KG1 (cell line): ENCODE measurements at places on chromosomes 2 and 18.

GRCh38 chr2:120314690-120315366 is 31.1 kb upstream of the INHBB start:
- DNase-seq, result peak; percentile 4

- DNase-seq, result no peak
Measured at GRCh38 chr18:24160086-24160485, 21.2 kb downstream of the CABYR start.

GRCh38 chr2:216904974-216905373 is 45.1 kb upstream of the TNP1 start:
- no peak for DNase-seq

- peak; percentile 51 for DNase-seq
Measured at GRCh38 chr18:48992791-48993555, 42.2 kb upstream of the SMAD7 start.

DNA sequence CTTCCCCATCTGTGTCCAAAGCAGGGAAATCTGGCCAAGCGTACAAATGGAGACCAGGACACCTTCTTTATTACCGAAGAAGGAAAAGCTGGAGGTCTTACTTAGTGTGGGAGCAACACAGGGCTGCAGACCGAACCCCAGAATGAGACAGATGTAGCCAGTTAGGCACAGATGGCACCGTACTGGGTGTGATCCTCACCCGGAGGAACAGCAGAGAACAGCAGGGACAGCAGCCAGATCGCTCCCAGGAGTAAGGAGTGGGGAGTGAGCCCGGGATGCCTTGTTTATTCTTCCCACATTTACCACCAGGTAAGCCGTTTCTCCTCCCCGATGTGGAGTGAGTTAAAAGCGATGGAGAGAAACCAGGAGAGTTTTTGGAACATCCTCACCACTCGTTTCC is 150.7 kb upstream of the SPRED2 start:
- DNase-seq, result no peak

- DNase-seq, result no peak
Measured at GRCh38 chr2:178142274-178143065, 30.2 kb downstream of the RBM45 start.

- DNase-seq, result no peak
Measured at GRCh38 chr2:54660752-54661151, 62.7 kb upstream of the EML6 start.

GRCh38 chr2:234395891-234396420 is 100.9 kb downstream of the ARL4C start:
- no peak for DNase-seq

DNA sequence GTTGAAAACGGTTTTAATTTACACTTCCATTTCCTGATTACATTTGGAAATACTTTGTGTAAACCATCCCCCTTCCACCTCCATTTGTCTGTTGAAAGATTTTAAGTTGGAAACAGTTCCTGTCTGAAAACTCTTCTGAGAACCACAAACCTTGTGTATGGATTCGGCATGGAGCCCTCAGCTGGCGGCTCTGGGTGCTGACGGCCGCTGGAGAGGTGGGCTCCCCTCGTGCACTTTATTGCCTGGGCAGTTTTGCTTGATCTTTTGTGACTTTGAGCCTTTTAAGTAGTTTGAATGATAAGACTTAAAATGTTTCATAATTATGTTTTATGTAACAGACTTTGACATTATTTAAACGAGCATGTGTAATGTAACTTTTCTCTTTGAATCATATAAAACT is 11.1 kb downstream of the KLF11 start:
- no peak for DNase-seq

DNA sequence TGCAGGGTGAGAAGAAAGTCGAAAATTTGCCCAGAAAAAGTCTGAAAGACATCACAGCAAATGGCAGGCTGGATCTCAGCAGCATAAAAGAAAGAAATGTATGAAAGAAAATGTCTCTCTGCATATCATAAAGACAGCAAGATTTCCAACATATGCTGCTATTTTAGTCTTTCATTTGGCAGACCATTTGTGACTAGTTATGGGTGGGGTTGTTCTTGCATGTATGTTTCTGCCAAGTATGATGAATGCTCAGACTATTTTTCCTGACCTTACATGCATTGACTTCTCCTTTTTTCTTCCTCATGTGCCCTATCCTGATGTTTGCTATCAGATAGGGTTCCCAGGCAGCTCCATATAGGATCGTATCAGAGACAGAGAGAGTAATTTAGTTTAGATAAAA is 58.5 kb upstream of the PARD3B start:
- DNase-seq, result no peak

DNA sequence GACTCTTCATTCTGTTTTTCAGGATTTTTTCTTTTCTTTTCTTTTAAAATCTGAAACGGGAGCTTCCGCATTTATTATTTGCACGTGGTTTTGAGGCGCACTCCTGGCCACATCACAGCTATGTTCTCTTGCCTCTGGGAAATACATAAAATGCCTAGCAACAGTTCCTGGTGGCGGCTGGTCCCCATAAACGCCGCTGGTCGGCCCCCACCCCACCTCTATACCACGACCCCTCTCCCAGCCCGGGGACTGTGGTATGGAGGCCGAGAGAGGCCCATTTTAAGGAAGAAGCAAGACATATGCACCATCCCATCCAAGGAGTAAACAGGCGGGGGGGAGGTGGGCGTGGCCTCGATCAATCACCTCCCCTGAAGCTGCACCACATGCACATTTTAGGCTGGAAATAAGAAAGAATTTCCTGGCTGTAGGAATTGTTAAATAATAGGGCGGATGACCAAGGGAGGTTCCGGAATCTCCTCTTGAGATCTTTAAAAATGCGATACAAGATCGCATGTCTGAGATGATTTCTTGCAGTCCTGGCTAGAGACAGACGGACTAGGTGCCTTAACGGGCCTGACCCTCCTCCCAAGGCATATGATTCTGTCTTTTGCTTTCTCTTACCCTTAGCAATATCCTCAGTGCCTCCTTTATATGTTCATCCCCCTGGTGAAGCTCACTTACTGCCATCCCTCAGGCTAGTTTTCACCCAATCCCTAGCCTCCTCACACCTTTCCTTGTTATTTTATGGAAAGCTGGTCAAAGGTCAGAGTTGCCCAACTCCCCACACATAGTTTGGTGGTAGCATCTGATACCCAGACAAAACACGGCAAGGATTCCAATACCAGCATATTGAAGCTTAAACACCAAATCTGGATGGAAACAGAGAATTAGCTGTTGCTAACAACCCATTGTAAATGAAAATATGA is 82.4 kb downstream of the BCL2 start:
- DNase-seq, result no peak

GRCh38 chr2:73214120-73215035 is at the start of gene SMYD5:
SMYD5 (plus strand) TSS chr2:73214245; CDS start chr2:73214267, 22 bp downstream.
- DNase-seq, result peak; percentile 87

- DNase-seq, result no peak
Measured at GRCh38 chr2:129929321-129930290, 49.9 kb upstream of the RAB6C start.

- no peak for DNase-seq
Measured at GRCh38 chr2:130335226-130335625, 7.5 kb upstream of the IMP4 start.

DNA sequence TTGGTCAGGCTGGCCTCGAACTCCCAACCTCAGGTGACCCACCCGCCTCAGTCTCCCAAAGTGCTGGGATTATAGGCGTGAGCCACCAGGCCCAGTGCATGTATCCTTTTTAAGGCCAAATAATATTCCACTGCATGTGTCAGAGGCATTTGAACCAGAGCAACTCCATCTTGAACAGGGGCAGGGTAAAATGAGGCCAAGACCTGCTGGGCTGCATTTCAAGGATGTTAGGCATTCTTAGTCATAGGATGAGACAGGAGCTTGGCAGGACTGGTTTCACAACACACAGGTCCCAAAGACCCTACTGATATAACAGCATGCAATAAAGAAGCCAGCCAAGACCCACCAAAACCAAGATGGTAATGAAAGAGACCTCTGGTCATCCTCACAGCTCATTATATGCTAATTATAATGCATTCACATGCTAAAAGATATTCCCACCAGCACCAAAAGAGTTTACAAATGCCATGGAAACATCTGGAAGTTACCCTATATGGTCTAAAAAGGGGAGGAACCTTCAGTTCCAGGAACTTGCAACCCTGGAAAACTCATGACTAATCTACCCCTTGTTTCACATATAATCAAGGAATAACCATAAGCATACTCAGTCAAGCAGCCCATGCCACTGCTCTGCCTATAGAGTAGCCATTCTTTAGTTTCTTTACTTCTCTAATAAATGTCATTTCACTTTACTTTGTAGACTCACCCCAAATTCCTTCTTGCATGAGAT is 204.6 kb downstream of the RAB3GAP1 start:
- no peak for DNase-seq

DNA sequence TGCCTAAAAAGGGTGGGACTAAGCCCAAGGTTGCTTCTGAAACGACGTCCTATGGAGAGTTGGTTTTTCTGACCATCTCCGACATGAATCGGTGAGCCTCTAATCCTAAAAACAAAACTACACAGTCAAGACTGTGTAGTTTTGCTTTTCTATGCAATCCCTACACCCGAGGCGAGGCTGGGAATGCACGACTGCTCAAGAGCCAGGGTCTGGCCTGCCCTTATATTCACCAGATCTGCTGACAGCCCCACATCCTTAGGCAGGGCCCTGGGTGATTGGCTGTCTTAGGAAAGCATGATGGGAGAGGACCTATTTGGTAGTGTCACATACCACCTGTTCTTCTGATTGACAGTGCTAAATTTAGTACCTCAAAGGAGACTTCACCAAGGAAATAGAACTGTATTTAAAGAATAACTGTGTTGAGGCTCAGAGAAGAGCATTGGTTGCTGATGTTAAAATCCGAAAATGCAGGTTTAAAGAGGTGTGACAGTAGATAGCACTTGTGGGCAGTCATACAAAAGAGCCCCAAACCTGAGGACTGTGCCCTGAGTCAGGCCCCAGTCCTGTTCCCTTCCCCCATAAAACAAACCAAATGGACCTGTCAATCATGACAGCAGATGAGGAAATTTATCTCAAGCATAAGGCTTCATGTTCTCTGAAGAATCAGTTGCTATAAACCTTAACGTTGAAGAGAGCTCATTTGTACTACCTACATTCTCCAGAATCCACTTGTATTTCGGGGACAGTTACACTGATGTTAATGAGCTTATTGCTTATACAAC is at the start of gene TTN:
TSS of gene TTN (minus strand) at position 197 of the 782 bp plus-strand sequence. CDS start 2,781 bp downstream, outside the sequence.
- DNase-seq, result no peak

GRCh38 chr2:157662401-157662800 is 33.7 kb upstream of the ACVR1C start:
- DNase-seq, result no peak

GRCh38 chr2:105718846-105719481 is 25.7 kb upstream of the NCK2 start:
- no peak for DNase-seq

DNA sequence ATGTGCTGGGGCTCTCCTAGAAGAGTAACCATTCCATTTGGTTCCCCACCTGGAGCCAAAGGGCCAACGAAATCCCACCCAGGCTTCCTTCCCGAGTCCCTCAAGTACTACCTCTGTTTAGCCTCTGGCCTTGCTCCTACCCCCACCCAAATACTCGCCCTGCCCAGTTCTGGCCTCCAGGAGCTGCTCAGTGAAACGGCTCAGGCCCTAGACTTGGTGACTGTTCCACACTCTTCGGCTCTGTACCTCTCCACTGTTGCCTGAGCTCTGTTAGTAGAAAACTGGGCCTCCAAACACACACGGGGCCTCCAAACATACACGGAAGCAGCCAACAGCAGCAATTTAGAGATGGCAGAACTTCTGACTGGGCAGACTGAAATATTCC is 4.2 kb downstream of the OTX1 start:
- DNase-seq, result no peak

GRCh38 chr2:240898108-240898730 is 2.3 kb upstream of the MAB21L4 start:
- no peak for DNase-seq

- no peak for DNase-seq
Measured at GRCh38 chr2:45683292-45683691, 31.8 kb downstream of the PRKCE start.

DNA sequence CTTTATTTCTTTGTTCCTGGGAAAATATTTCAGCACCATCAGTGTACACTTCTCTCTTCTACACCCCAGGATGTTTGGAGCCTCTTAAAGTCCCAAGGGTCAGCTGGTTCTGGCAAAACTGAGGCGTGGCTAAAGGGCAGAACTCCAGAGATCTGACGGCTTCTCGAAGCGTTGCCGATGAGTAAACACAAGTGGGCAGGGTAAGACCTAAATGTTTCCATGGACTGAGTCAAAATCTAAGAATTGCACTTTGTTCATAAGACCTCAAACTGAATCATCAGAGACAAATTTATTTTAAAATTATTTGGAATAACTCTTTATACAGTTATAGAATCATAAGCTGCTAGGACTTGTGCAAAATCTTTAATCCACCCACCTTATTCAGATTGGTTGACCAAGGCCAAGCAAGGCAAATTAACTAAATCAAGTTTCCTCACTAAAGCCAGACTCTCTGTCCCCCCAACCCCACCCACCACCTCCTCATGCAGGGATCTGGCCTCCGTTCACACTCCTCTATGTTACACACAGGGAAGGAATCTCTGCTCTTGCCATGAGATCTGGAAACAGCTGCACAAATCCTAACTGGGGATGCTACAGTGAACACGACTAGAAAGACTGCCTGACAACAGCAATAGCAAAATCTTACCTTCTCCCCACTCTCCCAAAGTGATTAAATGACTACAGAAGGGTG is 342.6 kb upstream of the KLHL29 start:
- DNase-seq, result no peak

GRCh38 chr2:222102575-222103349 is 196.0 kb downstream of the PAX3 start:
- DNase-seq, result no peak

DNA sequence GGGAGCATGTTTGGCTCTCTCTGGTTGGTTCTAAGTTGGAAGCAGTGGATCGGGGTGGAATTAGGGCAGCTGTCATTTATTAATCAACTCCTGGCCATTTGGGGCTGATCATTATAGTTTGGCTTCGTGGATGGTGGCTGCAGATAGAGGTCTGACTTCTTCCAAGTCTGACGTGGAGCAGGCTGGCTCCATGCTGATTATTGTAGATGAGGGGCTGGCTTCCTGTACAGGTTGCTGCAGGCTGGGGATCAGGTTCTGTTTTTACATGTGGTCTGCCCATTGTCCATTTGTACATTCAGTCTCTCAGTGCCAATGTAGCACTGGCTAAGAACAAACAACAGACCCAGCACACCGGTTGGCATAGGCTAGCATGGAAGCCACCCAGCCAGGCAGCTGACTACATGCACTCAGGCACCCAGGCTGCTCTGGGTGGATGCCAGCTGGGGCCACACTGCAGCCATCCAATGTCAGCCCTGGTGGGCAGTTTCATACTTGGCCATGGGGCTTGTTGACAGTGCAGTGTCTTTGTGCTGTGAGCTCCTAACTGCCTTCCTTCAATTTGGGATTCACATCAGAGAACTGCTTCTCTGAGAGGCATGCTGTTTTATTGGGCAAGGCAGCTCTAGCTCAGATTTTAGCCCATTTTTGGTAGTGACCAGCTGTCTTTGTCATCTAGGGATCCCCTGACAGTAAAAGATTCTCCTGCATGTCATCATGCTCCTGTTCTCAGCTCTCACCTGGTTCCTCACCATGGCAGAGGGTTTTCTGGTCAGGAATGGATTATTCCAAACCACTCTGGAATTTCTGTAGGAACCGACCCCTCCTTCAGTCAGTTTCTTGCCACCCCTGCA is 25.4 kb downstream of the NPAS2 start:
- no peak for DNase-seq
